ENCODE measurements at places on chromosomes 16 and 17. TPM values are rescaled to one million over a fixed set of nuclear protein-coding genes. Genes with fewer than 3 reads are reported as not detected.

GRCh38 chr16:53922807-53923571 lies 219.0 kb downstream of the FTO start:
- DNase-seq: no peak

- DNase-seq: no peak
These were observed 18.7 kb downstream of the USP36 start for GRCh38 chr17:78821961-78822360.

GRCh38 chr17:42779936-42780850 lies at the start of gene WNK4:
WNK4 (plus strand) TSS chr17:42780610; CDS start chr17:42780699, 89 bp downstream.
- DNase-seq: peak; percentile 38

GRCh38 chr17:21500064-21500463 lies 123.9 kb downstream of the KCNJ12 start:
- DNase-seq: no peak

DNA sequence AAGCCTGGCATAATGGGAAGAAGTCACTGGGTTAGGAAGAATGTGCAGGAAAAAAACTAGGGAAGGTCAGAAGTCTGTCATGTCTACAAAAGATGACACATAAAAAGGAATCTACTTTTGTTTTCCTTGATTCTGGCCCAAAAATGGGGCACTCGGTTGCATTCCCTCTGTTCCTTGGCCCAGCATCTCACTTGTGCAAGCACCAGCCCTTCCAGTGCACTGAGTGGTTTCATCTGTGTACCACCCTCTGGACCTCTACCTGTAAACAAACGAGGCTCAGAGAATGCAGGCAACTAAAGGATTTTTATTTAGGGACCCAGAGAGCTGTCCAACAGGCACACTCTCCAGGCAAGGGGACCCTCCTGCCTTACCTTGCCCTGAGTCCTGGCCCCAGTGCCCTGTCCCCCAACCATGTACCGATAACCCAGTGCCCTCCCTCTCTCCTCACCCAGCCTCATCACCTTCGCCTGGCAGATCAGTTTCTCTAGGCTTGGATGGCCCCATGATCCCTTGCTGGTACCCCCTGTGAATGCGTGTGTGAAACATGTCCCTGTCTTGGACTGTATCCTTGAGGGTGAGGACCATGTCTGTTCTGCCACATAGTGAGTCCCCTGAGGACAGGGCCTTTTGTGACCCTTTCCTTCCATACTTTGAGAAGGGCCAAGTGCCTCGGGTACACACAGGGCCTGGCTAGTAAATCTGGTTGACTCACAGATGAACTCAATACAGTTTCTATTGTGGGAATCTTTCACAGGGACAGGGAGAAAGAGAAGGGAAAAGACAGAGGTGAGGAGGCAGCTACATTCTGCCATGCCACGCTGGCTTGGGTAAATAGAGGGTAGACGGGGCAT lies 13.3 kb downstream of the NXPH3 start:
- DNase-seq: no peak

DNA sequence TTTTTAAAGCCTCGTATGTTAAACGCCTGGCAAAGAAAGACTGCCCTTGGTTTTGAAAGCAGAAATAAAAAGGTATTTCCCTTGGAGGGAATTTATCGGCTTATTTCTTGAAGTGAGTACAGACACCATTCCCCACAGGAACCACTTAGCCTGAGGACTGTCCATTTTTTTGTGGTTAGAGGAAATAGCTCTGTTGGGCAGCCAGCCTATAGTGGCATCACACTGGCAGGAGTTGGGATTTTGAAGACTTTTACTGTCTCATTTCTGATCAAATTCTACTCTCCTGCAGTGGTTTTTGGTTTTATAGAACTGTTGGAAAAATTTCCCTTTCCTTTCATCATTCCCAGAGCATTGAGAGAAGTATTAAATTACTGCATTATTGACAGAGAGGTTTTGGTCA lies 34.1 kb upstream of the CDC6 start:
- DNase-seq: no peak

GRCh38 chr17:78613416-78613815 lies 36.2 kb upstream of the DNAH17 start:
- DNase-seq: no peak

GRCh38 chr17:42883802-42884558 lies 16.6 kb upstream of the G6PC1 start:
- no peak for DNase-seq

GRCh38 chr17:81132770-81133723 lies 32.3 kb upstream of the PVALEF start:
- no peak for DNase-seq

GRCh38 chr17:80053102-80053501 lies 16.7 kb downstream of the CCDC40 start:
- DNase-seq: no peak

DNA sequence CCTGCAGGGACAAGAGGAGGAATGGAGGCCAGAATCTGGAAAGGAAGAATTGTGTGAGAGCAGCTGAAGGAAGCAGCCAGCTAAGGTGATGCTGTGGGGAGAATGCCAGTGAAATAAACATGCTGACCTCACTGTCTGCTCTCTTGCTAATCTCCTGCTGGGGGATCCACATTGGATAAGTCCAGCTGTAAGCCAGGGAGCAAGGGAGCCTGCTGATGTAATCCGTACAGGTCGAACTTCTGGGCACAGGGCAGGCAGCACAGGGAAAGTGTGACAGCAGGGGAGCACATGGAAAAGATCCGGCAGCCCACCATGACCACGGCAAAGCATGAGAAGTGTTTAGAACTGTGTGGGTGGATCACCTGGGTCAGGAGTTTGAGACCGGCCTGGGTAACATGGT lies 7.5 kb upstream of the XPO6 start:
- DNase-seq: no peak

CTRB1 gene
- total RNA-seq: 1.0 TPM

HSPB9 gene
- not detected for total RNA-seq

KRTAP9-8 gene
- total RNA-seq: not detected

SLC38A7 gene
- total RNA-seq: 10.4 TPM

Data from tongue (tissue), 3 donors.